Epithelial cell of prostate (primary cell): ENCODE measurements at places on chromosomes 16 and 17.

- no peak for DNase-seq
Observed at GRCh38 chr17:1365445-1366039, 34.5 kb downstream of the YWHAE start.

GRCh38 chr16:83118365-83118764, 491.6 kb downstream of the CDH13 start:
- no peak for DNase-seq

- no peak for DNase-seq
Observed at GRCh38 chr17:68460715-68461114, 3.4 kb upstream of the WIPI1 start.

DNA sequence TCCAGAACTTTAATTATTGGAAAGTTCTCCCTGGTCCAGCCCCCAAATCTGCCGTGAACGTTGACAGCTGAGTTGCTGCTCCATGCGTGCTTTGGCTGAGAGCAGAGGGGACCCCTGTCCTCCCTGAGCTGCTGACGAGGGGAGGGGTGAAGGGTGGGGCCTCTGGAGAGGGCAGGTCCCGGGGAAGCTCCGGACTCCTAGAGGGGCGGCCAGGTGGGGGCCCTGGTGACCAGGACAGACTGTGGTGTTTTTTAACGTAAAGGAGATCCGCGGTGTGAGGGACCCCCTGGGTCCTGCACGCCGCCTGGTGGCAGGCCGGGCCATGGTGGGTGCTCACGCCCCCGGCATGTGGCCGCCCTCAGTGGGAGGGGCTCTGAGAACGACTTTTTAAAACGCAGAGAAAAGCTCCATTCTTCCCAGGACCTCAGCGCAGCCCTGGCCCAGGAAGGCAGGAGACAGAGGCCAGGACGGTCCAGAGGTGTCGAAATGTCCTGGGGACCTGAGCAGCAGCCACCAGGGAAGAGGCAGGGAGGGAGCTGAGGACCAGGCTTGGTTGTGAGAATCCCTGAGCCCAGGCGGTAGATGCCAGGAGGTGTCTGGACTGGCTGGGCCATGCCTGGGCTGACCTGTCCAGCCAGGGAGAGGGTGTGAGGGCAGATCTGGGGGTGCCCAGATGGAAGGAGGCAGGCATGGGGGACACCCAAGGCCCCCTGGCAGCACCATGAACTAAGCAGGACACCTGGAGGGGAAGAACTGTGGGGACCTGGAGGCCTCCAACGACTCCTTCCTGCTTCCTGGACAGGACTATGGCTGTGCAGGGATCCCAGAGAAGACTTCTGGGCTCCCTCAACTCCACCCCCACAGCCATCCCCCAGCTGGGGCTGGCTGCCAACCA, at the start of gene MC1R:
Gene MC1R (plus strand): TSS at position 410 of the 895 bp plus-strand sequence. CDS start 397 bp downstream, at position 807.
- DNase-seq, result no peak

GRCh38 chr16:71383054-71383773, 24.7 kb downstream of the CALB2 start:
- peak; percentile 78 for DNase-seq

DNA sequence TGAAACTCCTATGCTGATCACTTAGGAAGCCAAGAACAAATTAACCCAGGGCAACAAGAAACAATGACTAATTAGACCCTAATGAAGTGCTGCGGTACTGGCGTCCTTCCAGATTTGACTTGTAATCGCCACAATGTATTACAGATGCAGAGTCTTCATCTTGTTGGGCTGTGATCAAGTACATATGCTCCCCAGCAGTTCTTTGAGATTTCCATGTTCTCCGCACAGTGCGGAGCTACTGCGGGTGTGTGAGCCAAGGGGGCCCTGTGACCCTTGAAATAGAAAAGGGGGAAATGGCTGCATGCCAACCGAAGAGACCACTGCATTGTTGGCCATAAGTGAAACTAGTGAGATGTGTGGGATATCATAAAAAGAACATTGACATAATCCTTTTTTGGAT, 469.9 kb downstream of the MAF start:
- DNase-seq, result no peak

DNA sequence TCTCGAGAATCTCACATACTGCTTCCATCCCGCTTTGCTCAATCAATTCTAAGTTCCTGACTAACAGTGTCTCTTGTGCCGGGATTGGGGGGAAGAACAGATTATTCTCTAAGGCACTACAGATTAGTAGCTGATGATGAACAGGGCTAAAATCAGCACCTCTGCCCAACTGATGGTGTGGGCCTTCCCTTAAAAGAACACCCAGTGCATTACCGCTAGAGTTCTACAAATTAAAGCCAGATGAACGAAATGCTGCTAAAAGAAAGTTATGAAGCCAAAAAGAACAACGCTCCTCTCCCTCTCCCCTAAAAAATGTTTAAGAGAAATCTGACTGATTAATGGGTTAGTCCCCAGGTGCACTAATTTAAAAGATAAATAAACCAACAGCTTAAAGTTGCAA, 4.4 kb downstream of the CDC27 start:
- no peak for DNase-seq

GRCh38 chr16:53755026-53755910, 51.3 kb downstream of the FTO start:
- peak; percentile 74 for DNase-seq

DNA sequence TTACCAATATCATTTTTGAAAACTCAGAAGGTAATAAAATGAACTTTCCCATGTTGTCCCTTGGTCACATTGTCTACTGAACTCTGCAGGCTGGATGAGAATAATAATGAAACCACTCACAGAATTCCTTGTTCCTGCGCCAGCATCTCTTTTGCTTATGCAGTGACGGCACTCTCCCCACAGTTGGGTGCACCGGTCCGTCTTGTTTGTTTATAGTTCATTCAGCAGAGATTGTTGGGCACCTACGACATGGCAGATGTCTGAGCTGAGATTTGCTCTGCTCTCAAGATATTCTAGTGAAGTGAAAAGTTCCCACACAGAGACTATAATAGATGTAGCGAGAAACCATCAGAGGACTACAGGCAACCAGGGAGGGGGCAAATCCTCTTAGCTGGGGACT, 375.7 kb upstream of the CDH11 start:
- no peak for DNase-seq

DNA sequence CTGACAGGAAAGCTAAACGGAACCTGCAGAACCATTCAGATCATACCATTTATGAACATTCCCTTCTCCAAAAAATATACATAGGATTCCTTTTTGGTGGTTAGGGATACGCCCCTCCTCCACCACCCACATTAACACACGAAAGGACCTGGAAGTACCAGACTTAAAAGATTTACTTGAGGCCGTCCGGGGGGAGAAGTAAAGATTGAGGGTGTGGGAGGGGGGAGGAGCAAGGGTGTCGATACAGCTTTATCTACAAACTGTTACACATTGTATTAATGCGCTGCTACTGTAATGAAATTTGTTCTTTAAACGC, 537 bp downstream of the PALB2 start:
- no peak for DNase-seq

DNA sequence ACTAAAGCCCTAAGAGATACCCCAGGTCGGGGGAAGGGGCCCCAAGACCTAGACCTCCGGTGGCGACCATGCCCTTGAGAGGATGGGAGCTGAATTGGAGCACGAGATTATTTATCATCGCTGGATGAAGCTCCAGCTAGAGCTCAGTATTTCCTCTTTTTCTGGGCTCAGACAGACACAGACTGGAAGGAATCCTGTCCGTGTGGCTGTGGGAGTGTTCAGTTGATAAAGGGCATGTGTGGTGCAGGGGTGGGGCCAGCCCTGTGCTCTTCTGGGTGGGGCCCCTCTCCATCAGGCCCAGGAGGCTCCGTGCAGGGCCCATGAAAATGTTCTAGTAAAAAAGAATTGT, 6.3 kb upstream of the CBX4 start:
- no peak for DNase-seq

- DNase-seq, result no peak
Observed at GRCh38 chr16:85307552-85308364, 195.5 kb upstream of the CIBAR2 start.

DNA sequence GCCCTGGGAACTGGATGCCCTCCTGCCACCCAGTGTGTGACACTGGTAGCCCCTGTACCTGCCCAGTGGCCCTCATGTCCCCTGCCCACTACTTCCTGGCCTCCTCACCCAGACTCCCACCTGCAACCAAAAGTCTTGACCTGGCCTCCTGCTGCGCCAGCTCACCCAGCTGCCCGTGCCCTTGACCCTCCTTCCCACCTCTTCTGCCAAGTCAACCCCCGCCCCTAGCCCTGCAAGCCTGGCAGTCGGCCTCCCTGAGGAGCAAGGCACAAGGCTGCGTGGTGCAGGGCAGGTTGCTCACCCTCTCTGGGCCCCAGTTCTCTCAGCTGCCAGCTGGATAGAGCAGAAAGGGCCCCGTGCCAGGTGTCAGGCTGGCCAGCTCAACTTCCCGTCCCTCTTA, 12.3 kb upstream of the FAM83G start:
- no peak for DNase-seq

DNA sequence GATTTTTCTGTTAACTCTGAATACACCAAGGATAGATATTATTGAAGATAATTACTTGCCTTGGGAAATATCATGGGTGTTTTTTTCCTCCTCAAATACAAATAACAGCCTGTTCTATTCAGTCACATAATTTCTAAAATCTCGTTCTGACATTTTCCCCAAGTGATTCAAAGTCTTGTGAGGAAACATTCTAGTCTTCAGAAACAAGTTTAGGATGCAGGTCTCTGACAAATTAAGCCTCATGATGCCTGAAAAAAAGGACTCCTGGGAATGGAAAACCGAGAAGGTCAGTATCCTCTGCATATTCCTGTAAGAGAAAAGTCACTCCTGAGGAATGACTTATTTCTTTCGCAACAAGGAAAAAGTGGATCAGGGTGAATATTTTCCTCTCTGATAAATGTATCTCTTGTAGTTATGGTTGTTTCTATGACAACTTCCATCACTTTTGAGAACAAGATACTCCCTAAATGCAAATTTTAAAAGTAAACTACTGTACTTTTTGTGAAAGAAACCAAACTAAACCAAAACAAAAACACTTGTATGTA, 384.6 kb downstream of the CNTNAP4 start:
- no peak for DNase-seq

GRCh38 chr16:73057291-73058210, 9.6 kb upstream of the ZFHX3 start:
- no peak for DNase-seq

DNA sequence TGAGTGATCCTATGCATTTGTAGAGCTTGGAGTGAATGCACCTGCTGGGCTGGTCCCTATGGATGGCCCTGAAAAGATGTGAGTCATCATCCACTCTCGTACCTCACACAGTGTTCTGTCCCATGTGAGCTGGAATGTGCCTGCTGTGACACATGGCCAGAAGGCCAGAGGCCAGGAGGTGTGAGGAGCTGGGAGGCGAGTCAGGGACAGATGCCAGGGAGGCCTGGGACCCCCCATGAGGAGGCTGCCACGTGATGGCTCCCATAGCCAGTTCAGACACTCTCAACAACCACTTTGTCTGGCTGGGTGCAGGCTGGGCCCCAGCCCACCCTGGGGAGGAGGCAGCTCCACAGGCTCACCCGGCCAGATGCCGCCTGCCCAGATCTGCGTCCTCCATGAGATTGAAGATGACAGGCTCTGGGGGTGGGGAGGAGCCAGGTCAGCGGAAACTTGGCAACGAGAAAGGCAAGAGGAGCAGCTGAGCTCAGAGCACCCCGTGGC, 168.8 kb downstream of the C16orf78 start:
- DNase-seq, result no peak
